ENCODE measurements at places on chromosomes 7 and 10.
A peak's percentile ranks its signal among the peaks of the same experiment; 100 is the strongest.

DNA sequence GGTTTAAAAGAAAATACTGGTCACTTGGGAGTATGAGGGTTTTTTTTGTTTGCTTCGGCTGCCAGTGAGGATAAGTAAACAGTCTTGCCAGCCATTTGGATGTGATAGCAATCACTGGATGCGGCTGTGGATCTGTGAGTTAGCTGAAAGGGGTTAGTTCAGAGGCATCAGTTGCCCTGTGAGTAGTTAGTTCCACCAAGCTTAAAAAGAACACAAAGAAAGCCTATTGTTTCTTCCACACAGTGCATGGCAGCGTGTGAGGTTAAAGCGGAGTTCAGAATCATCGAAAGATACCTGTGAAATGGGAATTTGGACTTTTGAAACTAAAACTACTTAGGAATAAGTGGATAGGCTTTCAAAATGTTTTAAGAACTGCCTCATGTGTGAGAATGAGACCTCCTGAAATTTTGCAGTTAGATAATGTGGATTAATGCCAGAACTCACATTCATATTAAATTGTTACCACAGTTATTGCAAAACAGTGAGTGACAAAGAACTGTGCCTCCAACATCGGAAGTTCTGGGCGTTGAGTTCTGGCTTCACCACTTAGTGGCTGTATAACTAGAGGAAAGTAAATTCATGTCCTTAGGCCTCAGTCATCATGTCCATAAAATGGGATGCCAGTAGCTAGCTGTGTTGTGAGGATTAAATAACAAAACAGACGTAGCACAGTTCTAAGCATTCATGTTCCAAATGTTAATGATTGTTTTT, 31.3 kb downstream of the KIAA1217 start:
- no peak for DNase-seq

- no peak for DNase-seq
Measured at GRCh38 chr10:110115784-110116520, 91.5 kb upstream of the MXI1 start.

GRCh38 chr7:24896031-24896501, 83.9 kb downstream of the OSBPL3 start:
- no peak for DNase-seq

GRCh38 chr10:70659306-70659705, 13.0 kb upstream of the ADAMTS14 start:
- DNase-seq = no peak

DNA sequence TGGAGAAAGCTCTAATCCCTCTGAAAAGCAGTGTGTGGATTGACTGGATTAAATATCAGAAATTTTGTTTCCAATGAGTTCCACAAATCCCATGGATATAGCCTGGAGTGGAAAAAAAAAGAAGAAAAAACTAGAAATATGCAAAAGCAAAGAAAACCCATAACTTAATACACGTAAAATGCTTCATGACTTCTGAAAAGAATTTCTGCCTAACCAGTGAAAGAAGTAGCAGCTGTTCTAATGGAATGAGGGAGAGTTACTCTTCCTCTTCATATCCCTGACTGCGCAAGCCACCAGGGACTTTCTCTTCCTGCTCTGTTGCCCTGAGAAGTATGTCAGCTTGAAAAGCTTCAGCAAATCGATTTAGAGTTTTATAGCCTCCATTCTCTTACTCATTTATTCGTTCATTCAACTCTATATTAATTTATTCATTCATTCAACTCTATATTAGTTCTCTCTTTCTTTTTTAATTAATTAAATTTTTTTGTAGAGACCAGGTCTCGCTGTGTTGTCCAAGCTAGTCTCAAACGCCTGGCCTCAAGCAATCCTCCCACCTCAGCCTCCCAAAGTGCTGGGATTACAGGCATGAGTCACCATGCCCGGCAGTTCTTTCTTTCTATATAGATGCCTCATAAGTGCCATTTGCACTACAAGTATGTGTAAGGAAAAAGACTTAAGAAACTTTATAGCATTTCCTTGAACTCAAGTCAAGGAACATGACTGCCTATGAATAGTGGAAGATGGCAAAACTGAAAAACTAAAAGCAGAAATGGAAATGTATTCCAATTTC, 447.3 kb upstream of the NRP1 start:
- DNase-seq = no peak

DNA sequence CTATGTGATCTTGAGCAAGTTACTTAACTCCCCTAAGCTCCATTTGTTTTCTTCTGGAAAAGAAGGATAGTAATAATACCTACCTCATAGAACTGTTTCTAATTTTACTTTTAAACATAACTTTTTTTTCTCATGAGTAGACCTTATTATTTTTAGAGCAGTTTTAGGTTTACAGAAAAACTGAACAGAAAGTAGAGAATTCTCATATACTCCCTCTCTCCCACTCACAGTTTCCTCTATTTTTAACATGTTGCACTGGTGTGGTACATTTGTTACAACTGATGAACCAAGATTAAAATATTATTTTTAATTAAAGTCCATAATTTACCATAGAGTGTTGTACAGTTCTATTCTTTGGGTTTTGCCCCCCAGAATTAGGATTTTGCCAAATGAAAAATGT, 221.3 kb upstream of the CSTF2T start:
- no peak for DNase-seq

DNA sequence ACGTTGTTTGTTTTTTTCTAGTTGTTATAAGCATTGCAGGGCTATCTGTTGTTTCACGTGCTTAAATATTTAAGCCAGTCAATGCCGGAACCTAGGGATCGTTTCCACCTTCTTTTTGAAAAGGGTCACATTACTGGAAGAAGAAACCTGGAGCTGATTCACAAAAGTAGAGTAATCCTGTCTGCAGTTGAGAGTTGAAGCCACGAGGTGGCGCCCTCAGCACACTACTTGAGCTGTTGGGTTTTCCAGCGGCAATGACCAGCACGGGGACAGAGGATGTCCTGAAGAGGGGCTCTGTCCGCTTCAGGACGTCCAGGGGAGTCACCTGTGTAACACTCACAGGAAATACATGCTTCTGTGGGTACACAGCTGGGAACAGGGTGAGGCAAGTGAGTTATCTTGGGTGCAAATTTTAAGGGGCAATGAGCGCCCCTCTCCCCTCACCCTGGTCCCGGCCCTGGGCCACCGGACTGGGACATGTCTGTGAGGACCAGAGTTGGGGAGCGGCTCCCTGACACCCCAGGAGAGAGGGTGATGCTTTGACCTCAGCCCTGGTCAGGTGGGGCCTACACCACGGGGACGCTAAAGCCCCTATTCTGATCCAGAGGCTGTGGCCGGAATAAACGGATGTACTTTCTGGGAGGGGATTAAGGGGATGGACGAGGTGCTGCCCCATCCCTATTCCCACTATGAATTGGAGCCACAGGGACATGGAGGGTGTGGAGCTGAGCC, 26.3 kb upstream of the WDFY4 start:
- DNase-seq = peak; percentile 89

DNA sequence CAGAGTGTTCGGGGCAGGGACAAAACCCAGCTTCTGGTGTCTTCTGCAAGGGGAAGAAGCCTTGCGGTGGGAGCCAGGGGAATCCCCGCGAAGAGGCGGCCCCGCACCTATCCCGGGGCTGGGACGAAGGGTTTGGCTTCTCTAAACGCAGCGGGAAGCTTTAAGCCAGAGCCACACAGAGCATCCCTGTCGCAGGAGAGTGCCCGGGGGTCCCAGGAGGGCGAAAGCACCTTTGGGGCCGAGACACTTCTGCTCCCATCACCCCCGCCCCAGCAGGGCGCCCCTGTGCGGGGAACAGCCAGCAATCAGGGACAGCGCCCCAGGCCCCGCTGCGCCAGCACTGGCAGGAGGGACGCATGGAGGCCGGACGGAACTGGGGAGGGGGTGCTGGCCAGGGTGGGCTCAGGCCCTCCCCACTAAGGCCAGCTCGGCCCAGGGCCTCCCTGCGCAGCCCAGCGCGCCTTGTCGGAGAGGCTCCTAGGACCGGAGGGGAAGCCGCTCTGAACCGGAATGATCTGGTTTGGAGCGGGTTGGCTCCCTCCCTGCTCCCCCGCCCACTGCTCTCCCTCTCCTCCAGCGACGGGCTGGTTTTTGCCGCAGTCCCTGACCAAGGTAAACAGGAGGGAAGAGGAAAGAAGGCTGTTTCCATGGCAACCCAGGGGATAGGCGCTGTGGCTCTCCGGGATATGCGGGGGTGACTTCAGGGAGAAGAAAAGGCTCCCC, 63.9 kb downstream of the TMEM209 start:
- DNase-seq = peak; percentile 92

- no peak for DNase-seq
Measured at GRCh38 chr10:4981722-4982471, 18.7 kb downstream of the AKR1C1 start.

GRCh38 chr10:88831709-88832108, 19.9 kb downstream of the ANKRD22 start:
- no peak for DNase-seq

Measured in posterior vena cava (tissue), 2 donors.